ENCODE measurements at places on chromosomes 13 and 19.

- no peak for DNase-seq
Measured at GRCh38 chr13:75135325-75135825, 346.6 kb downstream of the TBC1D4 start.

DNA sequence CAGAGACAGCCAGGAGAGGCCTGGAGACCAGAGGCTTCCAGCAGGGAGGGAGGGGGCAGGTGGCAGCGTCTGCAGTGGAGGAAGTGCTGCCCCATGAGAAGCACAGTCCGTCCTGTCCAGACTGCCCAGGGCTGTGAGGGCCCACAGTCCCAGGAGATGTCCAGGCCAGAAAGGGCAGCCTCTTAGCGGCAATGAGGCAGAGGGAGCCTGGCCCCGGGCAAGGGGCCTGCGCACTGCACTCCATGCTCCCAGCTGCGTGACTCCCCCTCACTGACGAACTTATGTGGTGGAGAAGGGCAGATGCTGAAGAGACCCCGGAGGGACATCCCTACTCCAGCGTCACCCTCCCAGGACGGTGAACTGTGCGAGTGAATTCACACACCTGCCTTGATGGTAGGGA lies 115.3 kb downstream of the SOX1 start:
- DNase-seq = no peak

- no peak for DNase-seq
Measured at GRCh38 chr19:43468354-43469159, 3.1 kb upstream of the LYPD3 start.

GRCh38 chr13:94210816-94211215 lies 268.7 kb downstream of the DCT start:
- DNase-seq = no peak

- no peak for DNase-seq
Measured at GRCh38 chr13:99331881-99332293, 24.7 kb upstream of the GPR183 start.
